ENCODE measurements at places on chromosomes 4 and X. TPM values are rescaled to one million over a fixed set of nuclear protein-coding genes. Genes with fewer than 3 reads are reported as not detected.

The BMP3 gene
- not detected for total RNA-seq

DNA sequence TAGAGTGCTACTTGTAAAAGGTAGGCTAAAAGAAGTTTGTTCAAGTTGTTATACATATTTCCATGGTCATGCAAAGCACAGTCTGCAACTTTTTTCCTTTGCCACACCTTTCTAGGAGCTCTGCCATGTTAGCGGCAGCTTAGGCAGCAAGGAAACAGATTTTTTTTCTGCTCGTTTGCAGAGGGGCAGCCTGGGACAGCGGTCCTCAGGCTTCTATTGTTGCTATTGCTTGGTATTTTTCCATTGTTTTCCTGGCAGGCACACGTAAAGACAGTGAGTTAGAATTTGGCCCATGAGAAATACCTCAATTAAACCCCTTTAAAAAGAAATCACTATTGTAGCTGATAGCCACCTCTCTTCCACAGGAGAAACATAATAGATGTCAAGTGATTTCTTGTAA lies 391.4 kb downstream of the SH2D1A start:
- ATAC-seq, result no peak

DNA sequence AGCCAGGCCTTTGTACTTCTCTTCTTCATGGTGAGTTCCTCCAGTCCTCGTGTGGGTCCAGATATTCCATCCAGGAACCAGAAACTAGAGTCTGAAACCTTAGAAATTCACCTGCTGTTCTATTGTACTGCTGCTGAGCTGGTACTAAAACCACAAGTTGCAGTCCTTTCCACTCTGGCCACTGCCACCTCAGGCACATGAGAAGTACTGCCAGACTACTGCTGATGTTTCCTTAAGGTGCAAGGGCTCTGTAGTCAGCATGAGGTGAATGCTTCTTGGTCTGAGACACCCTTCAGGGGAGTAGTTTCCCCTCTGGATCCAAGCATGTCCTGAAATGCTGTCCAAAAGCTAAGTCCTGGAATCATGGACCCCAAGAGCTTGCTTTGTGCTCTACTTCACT lies 399.6 kb upstream of the CT83 start:
- no peak for ATAC-seq

The SOX3 gene
- not detected for total RNA-seq

GRCh38 chr4:55014876-55015275 lies 110.5 kb downstream of the KDR start:
- no peak for ATAC-seq

The POU4F2 gene
- not detected for total RNA-seq

DNA sequence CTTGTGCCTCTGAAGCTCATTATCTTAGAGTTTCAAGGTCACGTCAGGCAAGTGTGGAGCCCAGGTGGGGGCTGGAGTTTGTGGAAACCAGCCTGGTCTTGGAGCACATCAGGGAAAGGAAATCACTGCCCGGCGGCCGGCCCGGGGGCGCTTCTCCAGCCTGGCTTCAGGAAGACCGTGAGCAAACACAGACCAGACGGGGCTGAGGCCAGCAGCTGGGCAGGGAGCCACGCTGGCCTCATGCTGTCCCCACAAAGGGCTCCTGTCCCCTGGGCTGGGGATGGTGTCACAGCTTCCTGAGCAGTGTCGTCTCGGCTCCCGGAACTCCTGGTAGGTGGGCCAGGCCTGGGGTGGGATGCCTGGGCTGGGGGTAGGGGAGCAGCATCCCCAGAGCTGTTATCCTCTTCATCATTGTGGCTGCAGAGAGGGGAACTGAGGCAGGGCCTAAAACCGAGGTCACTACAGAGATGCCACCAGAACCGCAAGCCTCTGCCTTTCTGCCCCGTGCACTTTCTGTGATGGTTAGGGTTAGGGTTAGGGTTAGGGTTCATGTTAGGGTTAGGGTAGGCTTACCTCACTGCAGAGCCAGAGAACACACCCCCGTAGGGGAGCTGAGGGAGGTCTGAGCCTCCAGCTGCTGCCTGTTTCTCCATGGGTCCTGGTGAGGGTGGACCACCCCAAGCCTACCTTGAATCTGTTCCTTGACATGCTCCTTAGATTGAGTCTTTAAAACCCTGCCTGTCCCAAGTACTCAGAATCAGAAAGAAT lies 77.5 kb downstream of the HTRA3 start:
- no peak for ATAC-seq

- ATAC-seq, result peak; percentile 96
Observed at GRCh38 chrX:15151267-15152186, 118.4 kb downstream of the ASB9 start.

GRCh38 chr4:99859618-99860017 lies 34.6 kb downstream of the LAMTOR3 start:
- no peak for ATAC-seq

GRCh38 chr4:110183643-110184042 lies 14.8 kb downstream of the ELOVL6 start:
- ATAC-seq, result no peak

DNA sequence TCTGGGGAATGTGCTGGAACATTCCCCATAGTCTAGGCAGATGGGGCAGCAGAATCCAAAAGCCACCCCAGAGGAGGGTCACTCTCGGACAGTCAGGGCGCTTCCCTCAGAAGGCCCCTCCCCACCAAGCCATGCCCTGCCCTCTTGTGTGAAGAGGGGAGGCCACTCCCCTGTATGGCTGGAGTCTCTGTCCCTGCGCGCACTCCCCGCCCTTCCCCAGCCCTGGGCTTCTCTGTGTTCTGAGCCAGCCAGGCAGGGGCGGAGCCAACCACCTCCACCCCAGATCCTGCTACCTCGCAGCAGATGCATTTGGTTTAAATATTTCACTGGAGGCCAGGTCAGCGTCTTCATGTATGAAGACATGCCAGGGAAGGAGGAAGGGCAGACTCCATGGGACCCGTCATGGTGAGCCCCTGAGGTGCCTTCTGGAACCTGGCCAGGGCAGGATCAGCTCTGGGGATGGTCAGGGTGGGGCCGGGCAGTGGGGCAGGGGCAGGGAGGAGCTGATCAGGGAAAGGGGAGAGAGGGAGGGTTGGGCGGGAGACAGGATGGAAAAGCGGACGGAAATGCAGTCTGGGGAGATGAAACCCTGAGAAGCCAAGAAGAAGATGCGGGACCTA lies 107.3 kb downstream of the ADRA2C start:
- ATAC-seq, result no peak

The CXCL3 gene
- total RNA-seq, result not detected

The CPZ gene
- total RNA-seq, result not detected

- ATAC-seq, result no peak
Observed at GRCh38 chr4:81319657-81320056, 104.6 kb upstream of the PRKG2 start.

The EDA gene
- total RNA-seq, result 6.5 TPM

The GLUD2 gene
- total RNA-seq, result 0.16 TPM

DNA sequence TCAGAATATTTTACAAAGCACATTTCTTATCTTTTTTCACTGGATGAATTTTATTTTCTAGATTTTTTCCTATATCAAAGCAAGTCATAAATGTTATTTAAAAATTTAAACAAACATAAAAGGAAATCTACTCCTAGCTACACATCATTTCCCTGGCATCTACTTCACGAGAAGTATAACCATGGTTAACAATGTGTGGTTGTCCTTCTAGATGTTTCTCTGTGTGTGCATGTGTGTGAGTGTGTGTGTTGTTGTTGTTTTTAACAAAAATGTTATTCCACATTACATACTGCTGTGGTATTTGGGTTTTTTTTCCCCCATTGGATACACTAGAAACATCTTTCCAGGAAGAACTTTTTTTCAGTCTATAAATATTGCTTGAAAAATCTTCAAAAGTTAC lies 103.1 kb downstream of the CHIC2 start:
- ATAC-seq, result no peak

DNA sequence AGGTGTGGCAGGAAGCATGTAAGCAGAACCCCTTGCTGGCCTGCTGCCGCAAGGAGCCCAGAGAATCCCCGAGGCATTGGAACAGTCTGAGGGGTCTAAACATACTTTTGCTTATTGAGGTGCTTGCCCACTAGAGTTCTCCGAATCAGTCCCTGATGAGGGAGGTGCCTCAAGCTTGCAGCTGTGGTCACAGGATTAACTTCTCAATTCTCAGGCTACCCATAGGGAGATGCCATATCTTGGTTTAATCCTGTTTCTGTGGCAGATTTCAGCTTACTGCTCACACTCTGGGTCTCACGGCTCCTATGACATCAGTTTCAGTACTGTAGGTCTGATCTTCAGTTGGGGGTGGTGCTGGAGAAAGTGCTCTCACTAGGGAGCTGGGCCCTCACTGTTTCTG lies 39.9 kb downstream of the CCNG2 start:
- ATAC-seq, result no peak

DNA sequence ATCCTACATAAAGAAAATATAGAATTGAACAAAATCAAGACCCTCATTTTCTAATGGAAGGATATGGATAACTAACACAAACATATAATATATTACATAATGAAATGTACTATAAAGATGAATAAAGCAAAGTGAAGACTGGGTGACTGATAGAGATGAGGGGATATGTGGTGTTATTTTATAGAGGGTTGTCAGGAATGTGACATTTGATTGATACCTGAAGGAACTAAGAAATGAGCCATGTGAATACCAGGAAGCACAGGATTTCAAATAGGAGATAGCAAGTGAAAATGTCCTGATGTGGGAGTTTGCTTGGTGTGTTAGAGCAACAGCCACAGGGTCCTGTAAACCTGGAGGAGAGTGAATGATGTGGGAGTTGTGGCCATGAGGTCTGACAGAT lies 40.1 kb upstream of the GNPDA2 start:
- no peak for ATAC-seq

- no peak for ATAC-seq
Observed at GRCh38 chr4:24980740-24981139, 50.0 kb downstream of the LGI2 start.

DNA sequence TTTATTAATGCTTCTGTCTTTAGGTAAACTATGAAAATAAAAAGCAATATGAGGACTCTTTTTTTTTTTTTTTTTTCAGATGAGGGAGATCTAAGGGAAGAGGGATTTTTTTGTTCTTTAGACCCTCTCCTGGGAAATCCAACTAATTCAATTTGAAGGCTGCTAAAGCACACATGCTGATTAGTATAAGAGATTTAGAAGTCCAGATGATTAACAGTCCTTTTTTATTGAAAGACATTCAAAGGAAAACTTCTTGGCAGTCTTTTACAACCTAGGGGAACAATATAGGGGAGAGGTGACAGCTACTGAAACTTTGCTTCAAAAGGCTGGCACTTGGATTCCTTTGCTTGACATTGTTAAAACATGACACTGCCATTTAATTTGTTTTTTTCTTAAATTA lies 602.5 kb downstream of the RAPGEF2 start:
- no peak for ATAC-seq

DNA sequence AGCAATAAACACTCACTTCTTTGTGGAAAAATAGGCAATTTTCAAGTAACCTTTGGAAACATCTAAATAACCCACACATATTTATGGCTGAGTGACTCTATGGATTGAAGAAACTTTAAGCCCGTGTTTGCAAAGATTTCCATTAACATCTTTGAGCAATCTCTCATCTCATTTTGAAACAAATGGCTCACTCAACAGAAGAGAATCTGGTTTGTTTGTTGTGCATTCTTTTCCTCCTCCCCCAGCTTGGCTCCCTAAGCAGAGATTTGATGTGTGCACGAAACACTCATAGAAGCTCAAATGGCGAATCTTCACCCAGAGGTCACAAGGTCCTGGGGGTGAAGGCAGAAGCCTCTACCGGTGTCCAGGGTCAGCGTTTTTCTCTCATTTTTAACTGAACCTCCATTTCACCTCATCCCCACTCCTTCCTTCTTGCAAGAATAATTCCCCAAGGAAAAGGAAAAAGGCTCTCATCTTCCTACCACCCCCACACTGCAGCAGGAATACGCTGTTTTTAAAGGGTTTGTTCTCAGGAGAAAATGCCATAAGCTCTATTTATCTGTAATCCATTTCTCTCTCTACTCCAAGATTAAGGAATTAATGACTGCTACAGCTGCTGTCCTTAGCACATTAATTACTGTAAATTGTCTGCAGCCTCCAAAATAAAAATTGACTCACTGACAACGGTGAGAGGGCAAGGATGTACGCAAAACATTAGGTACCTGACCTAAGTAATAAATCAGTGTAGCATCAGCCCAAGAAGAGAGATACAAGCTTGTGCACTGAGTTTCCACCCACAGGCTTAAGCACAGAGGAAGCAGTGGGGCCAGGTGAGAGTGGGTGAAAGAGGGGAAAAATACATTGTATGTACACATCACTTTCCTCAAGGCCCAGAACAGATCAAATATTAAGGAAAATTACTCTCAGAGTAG lies 307.6 kb upstream of the NOCT start:
- no peak for ATAC-seq

DNA sequence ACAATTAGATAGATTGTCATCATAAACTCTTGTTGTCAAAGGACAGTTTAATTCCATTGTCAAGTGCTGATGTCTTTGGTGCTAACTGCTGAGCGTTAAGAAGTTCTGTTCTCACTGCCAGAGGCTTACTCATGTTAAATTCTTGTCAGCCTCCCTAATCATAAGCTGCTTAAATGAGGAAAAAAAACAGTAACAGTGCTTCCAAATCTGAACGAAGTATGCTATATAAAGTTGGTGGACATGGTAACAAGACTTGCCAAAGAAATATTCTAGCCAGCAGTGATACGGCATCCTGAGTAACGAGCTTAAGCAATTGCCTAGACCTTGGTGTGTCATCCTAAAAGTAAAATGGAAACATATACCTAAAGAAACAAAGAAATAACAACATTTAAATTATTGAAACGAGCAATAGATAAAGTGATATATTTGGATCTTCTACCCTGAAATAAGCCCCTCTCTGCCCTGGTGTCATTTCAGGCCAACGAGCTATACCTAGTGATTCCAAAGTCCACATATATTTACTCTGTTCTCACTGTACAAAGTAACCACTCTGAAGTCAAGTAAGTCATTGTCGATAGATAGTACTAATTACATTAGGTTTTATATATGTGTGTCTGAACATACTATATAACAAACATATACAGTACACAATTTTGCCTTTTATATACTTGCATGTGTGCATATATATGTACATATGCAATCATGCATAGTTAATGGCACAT lies 339.7 kb upstream of the HS3ST1 start:
- ATAC-seq, result no peak

GRCh38 chrX:54492340-54492739 lies 3.7 kb downstream of the FGD1 start:
- ATAC-seq, result no peak

- ATAC-seq, result no peak
Observed at GRCh38 chr4:12447451-12447850, 1018.8 kb upstream of the HS3ST1 start.

GRCh38 chrX:28876408-28876807 lies 289.2 kb downstream of the IL1RAPL1 start:
- ATAC-seq, result no peak

DNA sequence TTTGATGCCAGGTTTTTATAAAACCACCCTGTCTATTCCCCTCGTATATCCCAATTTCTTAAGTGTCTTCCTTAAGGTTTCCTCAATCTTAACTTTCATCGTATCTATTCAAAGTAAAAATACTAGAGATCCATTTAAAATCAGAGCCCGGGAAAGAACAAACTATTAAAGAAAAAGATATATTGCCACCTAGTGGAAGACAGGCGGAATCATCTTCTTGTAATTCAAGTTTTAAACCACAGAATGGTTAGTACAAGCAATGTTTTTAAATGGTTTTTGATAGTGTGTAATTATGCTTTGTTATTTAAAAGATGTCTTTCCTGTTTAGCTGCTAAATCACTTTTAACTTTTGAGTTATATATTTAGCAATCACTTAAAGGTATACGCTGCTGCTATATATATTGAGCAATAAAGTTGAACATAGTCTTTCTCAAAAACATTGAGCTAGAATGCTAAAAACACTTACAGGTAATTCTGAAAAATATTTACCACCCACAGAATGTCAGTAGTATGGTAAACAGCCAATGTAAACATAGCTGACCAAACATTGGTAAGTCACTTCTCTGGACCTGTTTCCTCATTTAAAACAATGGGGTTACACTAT lies 18.2 kb downstream of the PRDM8 start:
- ATAC-seq, result no peak

GRCh38 chr4:80173841-80174240 lies 23.5 kb upstream of the PRDM8 start:
- ATAC-seq, result peak; percentile 23

Data from activated T-helper 17 cell treated with anti-CD3 and anti-CD28 coated beads, Interleukin-2, amount 50 U/mL, for 72 hours (primary cell).